ENCODE measurements at places on chromosomes 5 and 9. TPM values are rescaled to one million over a fixed set of nuclear protein-coding genes. Genes with fewer than 3 reads are reported as not detected.

The PFN3 gene
- not detected for polyA plus RNA-seq

The RNF183 gene
- not detected for polyA plus RNA-seq

The PCDHB11 gene
- 0.13 TPM for polyA plus RNA-seq

The GZMA gene
- not detected for polyA plus RNA-seq

DNA sequence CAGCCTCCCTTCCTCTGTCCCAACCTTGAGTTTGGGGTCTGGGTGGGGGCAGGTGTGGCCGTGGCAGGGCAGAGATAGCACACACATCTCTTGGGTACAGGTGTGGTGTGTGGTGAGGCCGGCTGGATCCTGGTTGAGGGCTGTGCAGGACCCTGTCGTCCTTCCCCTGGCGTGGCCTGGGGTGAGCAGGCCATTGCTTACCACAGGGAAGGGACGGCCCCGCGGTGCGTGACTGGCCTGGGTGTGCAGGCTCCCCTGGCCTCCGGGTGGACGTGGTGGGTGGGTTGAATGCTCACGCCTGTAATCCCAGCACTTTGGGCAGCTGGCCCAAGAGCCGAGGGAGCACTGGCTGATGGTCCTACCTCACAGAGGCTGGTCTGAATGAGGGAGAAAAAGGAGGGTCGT is 1.2 kb downstream of the ARRDC1 start:
- H3K4me3 ChIP-seq: no peak overlapping the region
- peaks cover 5% of the 10 kb centered on the region for H3K4me1 ChIP-seq
- H3K27ac ChIP-seq: no peak overlapping the region
- H3K27me3 ChIP-seq: no peaks in the 10 kb centered on the region

- peaks cover 22% of the 10 kb centered on the region for H3K27me3 ChIP-seq
- peaks cover 2% of the 10 kb centered on the region for H3K36me3 ChIP-seq
- peaks cover 13% of the 10 kb centered on the region for H3K4me1 ChIP-seq
- no peak overlapping the region for H3K4me3 ChIP-seq
- peak overlapping the region; percentile 20 for H3K27ac ChIP-seq
Observed at GRCh38 chr9:21317956-21318923, 13.1 kb upstream of the IFNA5 start.

All from endothelial cell of umbilical vein (primary cell).